ENCODE measurements at places on chromosomes 4 and X.

DNA sequence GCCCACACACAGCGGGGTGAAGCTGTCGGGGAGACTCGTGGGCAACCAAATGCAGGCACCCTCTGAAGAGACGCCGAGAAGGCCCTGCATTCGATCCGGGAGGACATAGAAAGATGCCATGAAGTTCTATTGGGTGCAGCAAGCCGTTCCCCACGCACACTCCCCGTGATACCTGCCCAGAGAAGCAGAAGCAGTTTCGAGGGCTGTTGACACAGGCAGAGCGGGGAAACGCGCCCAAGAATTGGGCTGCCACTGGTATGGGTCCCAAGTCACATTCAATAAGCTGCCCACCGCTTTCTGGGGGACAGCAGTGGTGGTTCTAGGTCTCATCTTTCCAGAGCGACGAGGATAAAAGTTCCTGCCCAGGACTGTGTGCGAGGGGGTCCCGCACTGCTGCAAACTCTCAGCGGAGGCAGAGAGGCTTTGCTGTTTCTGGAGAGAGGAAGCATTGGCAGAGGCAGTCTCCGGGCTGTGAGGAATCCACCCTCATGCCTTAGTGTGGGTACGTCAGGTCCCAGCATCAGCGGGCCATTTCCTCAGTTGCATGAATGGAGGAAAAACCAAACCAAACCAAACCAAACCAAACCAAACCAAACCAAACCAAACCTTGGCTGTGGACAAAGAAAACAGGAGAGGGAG is 10.1 kb downstream of the PITX2 start:
- no peak for DNase-seq

- DNase-seq: no peak
Measured at GRCh38 chrX:51395810-51396728, 63.4 kb downstream of the NUDT10 start.

- no peak for DNase-seq
Measured at GRCh38 chr4:16894406-16894805, 4.0 kb downstream of the LDB2 start.

DNA sequence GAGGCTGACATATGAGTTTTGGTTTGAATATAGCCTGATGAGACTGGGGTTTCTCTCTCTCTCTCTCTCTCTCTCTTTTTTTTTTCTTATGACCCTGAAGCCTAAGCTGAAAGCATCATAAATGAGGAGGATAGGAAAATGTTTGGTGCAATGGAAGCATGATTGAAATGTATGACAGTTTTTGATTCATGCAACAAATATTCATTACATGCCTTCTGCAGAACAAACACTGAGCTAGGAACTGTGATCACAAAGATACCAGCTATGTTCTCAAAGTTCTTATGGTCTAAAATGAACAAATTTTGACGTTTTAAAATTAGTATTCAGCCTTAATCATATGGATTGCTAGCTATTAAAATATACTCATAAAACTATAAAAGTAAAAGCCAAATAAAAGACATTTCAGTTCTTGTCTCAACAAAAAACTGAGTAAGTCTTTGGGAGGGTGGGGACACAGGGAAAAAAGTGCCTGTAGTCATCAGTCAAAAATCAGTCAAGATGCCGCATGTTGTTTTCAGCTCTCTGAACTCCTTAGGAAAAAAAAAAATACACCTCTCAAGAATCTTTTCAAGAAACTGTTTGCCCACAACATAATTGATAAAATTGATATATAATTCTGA is 57.2 kb downstream of the NKX6-1 start:
- DNase-seq: no peak

- DNase-seq: no peak
Measured at GRCh38 chr4:77172336-77172735, 15.3 kb downstream of the CCNG2 start.

GRCh38 chr4:88063634-88064296 is 56.3 kb downstream of the PKD2 start:
- DNase-seq: no peak

DNA sequence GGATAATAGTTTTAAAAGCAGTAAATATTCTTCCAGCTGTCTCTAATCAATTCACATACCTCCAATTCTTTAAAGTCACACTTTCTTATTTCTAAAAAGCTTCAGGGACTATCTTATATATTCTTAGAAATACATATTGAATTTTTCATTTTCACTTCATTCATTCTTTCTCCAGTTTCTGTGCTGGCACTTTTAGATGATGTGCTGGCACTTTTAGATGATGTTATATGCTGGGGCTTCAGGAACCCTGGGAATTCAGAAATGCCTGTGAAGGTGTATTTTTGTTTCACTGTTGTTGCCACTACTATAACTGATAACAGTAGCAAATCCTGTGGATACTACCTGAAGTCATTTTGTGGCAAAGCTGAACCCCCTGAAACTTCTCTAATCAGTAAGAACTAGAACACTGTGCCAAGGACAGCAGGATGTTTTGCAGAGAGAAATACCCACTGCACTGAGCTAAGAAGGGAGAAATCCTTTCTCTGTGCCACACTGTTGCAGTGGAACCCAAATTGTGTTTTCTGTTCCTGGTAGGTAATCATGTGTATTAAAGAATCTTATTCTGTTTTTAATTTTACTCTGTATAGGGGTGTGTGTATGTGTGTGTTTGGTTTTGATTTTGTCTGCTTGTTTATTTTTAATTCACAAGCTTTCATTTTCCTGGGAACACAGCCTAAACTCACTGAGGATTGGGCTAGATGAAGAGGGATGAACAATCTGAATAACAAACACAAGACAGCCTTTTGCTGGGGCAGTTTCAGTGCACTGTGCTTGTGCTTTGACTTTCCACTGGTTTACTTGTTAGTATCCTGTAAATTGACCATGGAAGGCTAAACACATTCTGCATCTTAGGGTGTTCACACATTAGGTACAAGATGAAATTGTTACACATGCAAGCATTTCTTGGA is 898.3 kb downstream of the CCSER1 start:
- DNase-seq: no peak

DNA sequence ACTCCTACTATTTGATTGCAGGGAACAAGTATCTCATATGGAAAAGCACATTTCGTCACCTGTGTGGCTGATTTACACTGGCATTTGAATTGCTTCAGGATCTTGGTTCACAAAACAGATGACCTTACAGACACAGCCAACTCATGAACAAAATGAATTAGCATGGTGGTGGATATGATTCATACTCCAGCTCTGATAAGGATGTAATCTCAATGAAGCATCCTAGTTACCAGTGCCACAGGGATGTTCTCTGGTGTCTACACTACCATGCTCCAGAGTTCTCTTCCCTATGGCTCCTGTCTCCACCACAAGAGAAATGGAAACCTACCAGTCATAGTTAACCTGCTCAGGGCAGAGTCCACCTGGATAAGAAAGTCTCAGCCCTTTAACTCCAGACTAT is 40.7 kb downstream of the TEC start:
- DNase-seq: no peak

DNA sequence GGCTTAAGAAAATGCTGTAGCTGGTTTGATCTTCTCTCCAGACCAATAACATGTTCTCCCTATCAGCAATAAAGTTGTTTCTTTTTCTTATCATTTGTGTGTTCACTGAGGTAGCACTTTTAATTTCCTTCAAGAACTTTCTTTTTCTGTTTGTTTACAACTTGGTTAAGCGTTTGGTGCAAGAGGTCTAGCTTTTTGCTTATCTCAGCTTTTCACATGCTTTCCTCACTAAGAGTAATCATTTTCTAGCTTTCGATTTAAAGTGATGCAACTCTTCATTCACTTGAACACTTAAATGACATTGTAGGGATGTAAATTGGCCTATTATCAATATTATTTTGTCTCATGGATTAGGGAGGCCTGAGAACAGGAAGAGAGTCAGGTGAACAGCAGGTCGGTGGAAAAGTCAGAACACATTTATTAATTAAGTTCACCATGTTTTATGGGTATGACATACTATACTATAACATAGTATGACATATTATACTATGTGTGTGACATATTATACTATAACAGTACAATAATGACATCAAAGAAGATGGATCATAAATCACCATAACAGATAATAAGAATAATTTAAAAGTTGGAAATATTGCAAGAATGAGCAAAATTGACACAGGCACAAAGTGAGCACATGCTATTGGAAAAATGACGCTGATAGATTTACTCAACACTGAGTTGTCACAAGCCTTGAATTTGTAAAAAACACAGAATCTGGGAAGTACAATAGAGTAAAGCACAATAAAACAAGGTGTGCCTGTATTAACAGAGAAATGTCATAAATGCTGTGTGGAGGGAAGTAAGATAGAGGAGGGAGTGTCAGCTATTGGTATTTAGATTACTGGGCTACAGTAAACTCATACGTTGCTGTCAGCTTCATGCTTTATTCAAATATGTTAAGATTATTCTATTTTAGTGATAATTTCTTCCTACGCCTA is 218.6 kb upstream of the SLC7A11 start:
- no peak for DNase-seq

GRCh38 chr4:141501931-141502330 is 134.5 kb upstream of the IL15 start:
- DNase-seq: no peak

- no peak for DNase-seq
Measured at GRCh38 chr4:93018243-93018642, 714.5 kb downstream of the GRID2 start.

- DNase-seq: no peak
Measured at GRCh38 chr4:10963958-10964703, 279.6 kb upstream of the CLNK start.

GRCh38 chr4:119048446-119048845 is 87.2 kb upstream of the MYOZ2 start:
- no peak for DNase-seq

GRCh38 chr4:110900213-110900769 is 277.4 kb upstream of the PITX2 start:
- no peak for DNase-seq

- no peak for DNase-seq
Measured at GRCh38 chr4:126742048-126742447, 890.7 kb upstream of the INTU start.

DNA sequence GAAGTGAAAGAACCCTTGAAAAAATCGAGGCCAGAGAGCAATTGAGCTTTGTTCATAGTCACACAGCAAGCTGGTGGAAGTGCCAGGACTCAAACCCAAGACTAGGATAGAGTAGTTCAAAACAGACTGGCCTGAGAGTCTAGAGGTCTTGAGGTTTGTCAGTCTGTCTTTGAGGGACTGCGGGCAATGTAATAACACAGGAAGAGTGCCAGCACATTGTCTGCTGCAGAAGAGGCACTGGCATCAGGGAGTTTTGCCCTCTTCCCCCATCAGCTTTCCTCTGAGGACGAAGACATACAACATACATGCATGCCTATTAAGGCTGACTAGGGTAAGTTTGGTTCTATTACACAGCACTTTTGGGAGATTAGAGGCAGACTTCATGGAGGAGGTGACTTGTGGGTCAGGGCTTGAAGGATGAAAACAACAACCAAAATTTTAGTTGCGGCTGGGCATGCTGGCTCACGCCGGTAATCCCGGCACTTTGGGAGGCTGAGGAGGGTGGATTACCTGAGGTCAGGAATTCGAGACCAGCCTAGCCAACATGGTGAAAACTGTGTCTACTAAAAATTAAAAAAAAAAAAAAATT is 64.1 kb upstream of the LAS1L start:
- no peak for DNase-seq

DNA sequence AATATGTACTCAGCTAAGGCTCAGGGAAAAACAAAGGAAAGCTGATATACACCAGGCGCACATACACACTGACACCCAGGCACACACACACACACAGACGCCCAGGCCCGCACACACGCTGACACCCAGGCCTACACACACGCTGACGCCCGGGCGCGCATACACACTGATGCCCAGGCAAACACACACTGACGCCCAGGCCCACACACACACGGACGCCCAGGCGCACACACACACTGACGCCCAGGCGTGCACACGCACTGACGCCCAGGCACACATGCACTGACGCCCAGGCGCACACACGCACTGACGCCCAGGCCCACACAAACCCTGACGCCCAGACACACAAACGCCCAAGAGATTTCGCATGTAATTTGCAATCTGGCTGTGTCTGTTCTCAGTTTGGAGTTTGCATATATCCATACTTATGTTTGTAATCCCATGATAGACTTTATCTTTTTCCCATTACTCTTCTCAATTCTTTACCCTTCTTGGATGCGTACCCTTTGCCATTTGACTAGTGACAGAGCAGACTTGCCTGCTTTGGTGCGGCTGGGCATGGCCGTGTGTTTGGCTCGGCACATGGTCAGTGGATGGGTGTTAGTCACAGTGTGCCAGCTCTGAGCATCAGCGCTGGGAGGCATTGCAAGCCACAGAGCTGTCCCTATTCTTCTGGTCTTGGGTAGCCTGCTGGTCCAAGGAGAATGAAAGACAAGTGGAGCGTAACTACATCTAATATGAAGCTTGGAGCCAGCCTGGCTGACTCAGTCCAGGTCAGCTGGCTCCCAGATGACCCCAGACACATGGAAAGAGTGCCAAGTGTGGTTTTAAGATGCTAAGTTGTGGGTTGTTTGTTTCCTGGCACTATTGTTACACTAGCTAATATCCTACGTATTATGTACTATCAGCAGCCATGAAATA is 632.4 kb upstream of the ZFP42 start:
- DNase-seq: no peak

- no peak for DNase-seq
Measured at GRCh38 chr4:1356181-1356998, 9.4 kb downstream of the UVSSA start.

DNA sequence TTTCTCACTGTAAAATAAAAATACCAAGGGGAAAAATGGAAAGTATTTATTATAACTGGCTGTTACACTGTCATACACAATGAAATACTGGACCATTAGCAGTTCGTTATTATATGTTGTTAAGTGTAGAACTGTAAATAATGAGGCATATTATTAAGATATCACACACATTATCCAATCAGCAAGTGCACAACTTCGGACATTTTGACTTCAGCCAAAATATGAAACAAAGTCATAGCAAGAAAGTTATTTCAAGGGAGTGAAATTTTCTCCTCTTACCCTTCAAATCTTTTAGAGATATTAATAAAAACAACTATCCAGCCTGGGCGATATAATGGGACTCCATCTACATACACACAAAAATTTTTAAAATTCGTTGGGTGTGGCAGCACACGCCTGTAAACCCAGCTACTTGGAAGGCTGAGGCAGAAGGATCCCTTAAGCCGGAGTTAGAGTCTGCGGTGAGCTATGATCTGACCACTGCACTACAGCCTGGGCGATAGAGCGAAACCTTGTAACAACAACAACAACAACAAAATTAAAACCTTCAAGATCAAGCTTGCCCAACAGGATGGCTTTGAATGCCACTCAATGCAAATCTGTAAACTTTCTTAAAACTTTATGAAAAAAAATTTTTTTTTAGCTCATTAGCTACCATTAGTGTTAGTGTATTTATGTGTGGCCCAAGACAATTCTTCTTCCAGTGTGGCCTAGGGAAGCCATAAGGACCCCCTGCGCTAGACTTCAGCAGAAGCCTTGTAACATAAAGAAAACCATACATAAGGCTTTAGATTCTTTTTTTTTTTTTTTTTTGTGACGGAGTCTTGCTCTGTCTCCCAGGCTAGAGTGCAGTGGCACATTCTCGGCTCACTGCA is 1.3 kb upstream of the CISD2 start:
- no peak for DNase-seq

- DNase-seq: no peak
Measured at GRCh38 chr4:41624765-41625164, 86.8 kb downstream of the LIMCH1 start.

Measured in NCI-H1436 treated with DMSO at 0.1 percent for 48 hours (cell line).